Ascending aorta (tissue), 2 donors: ENCODE measurements at places on chromosomes 6 and 20.

DNA sequence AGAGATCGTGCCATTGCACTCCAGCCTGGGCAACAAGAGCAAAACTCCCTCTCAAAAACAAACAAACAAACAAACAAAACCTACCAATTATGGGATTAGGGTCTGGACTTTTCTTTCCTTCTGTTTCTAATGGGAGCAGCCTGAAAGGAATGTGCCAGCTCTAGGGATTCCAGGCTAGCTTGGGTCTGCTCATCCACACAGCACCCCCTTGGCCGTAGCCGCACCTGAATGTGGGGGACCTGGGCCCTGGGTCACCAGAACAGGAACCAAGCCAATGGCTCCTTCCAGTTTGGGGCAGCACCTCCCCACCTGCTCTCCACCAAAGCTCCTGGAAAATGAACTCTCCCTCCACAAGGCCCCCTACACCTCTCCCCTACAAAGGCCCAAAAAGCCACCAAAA lies 6.7 kb downstream of the CTSZ start:
- DNase-seq: no peak

DNA sequence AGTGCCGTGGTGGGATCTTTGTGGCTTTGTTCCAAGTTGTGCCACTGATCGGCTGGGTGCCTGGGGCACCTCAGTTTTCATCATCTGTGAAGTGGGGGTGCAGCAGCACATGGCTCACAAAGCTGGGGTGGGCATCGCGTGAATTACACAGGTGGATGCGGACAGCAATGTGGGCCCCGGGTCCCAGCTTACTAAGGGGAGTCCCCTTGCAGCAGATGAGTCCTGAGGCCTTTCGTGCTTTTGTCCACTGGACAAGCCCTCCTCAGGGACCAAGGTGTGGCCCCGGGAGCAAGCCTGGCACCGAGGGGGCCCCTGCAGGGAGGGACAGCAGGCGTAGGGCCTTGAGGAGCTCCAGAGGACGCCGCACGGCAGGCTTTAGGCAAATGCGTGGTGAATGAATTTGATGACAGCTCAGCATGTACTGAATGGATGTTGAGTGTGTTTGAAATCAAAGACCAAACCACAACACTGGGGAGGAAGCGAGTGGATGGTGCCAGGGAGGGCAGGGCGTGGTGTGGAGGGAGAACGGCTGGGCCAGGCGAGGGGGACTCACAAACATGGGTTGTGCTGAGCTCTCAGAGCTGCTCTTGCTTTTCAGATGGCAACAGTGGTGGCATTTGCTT lies 53.2 kb downstream of the IRF4 start:
- DNase-seq: no peak

DNA sequence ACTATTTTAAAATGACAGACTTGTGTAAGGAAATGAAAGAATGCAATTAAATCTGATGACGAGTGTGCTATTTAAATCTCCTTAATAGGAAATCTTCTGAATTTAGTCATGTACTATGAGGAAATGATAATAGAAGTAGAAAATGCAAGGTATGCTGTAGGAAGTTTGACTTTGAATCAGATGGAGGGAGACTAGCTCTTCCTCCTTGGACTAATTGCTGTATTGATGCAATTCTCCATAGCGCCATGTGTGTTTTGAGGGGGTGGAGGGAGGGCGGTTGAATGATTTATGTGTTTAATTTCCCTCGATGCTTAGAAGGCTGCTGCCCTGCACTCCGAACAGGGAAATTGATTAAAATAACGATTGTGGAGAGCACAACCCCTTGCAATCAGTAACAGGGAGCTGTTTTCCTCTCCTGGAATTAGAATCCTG lies 214.4 kb upstream of the PRND start:
- DNase-seq: no peak

- DNase-seq: no peak
Measured at GRCh38 chr6:42339991-42340401, 111.7 kb downstream of the TRERF1 start.

GRCh38 chr20:46564241-46564957 lies 13.9 kb upstream of the OCSTAMP start:
- no peak for DNase-seq

GRCh38 chr6:31418251-31418650 lies 14.9 kb downstream of the MICA start:
- no peak for DNase-seq

- DNase-seq: no peak
Measured at GRCh38 chr20:53737396-53738038, 143.9 kb upstream of the ZNF217 start.

- no peak for DNase-seq
Measured at GRCh38 chr6:43076464-43077332, 584 bp downstream of the PTK7 start.
